ENCODE measurements at places on chromosomes 7 and 10.

DNA sequence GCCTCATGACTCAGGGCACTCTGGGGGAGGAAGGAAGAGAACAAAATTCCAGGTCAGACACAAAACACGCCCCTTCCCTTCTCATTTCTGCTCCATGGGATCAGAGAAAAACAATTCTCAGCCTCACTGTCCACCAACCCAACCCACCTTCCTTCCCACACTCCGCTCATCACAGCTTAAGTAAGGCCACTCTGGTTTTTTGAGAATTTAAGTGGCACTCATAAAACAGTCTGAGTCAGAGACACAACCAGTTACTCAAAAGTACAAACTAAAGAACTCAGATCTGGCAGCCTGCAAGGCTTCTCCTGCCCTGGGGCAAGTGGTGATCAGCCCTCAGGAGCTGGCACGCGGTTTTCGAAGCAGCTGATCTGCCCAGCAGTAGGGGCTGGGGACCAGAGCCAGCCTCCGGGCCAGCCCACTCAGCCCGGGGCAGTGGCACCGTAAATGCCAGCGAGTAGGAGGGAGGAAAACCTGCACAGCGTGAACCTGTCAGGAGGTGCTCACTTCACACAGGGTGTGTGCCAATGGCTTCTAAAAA, 39.1 kb upstream of the ABLIM1 start:
- no peaks in the 10 kb centered on the region for H3K36me3 ChIP-seq
- peaks cover 11% of the 10 kb centered on the region for H3K4me1 ChIP-seq
- peaks cover 36% of the 10 kb centered on the region for H3K27me3 ChIP-seq
- H3K27ac ChIP-seq = no peak overlapping the region

DNA sequence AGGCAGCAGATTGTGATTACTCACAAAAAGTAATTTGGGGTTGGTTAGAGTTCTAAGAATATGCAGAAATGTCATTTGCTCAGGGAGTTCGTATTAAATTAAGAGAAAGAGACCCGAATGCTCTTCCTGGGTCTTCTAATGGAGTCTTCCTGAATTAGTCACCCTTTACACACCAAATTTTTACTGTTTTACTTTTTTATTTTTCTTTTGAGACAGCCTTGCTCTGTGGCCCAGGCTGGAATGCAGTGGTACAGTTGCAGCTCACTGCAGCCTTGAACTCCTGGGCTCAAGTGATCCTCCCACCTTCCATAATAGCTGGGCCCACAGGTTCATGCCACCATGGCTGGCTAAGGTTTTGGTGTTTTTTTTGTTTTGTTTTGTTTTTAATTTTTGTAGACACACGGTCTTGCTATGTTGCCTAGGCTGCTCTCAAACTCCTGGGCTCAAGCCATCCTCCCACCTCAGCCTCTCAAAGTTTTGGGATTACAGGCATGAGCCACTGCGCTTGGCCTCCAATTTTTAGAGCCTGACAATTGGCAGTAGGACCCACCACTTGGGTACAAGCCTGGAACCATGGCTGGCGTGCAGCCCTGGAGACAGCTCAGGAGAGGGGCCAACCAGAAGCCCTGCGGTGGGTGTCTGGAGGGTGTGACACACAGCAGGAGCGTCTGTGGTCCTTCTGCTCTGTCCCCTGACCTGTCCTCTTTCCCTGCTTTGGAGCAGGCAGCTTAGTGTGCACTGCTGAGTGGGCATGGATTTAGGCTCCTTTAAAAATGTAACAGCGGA, 16.4 kb upstream of the BHLHA15 start:
- no peaks in the 10 kb centered on the region for H3K27me3 ChIP-seq
- H3K27ac ChIP-seq = no peak overlapping the region
- DNase-seq = no peak
- no peak overlapping the region for H3K4me3 ChIP-seq

GRCh38 chr10:7133278-7133677, 277.6 kb downstream of the SFMBT2 start:
- no peaks in the 10 kb centered on the region for H3K36me3 ChIP-seq
- DNase-seq = no peak
- H3K27ac ChIP-seq = no peak overlapping the region
- H3K4me1 ChIP-seq = peaks cover 6% of the 10 kb centered on the region

DNA sequence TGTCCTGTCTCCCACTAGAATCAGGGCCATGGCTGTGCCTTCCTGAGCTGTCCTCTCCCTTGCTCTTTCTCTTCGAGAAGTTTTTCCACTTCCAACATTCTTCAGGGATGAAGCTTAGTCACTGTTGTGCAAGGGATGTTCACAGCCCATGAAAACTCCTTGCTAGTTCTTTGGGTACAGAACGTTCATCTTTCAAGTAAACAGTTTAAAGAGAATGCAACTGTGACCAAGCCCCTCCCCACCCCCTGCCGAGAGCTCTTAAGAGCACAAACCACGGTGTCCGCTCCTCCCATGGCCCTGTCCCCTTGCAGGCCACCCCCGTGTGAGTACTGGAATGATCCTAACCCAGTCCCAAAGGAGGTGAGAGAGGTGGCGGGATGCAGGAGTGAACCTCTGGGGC, 161.1 kb upstream of the RHEB start:
- H3K27ac ChIP-seq = no peak overlapping the region
- no peaks in the 10 kb centered on the region for H3K27me3 ChIP-seq
- DNase-seq = no peak
- H3K36me3 ChIP-seq = no peaks in the 10 kb centered on the region

DNA sequence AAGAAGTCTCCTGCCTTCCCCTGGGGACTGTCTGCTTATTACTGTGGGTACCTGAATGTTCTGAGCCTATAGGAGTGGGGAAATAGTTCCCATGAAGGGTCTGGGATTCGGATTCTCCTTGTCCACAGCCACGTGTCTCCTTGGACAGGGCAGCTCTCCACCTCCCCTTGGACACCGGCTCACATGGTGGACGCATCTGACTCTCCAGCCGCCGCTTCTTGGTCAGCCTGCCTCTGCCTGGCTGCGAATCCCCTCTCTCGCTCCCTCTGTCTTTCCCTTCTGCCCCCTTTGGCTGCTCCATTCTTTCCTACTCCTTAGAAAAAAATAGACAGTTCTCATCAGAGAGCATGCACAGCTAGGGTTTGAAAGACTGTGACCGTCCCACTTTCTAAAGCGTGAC, 46.9 kb downstream of the JAKMIP3 start:
- H3K27ac ChIP-seq = no peak overlapping the region
- H3K27me3 ChIP-seq = no peaks in the 10 kb centered on the region
- H3K36me3 ChIP-seq = no peaks in the 10 kb centered on the region
- H3K4me3 ChIP-seq = no peak overlapping the region
- DNase-seq = no peak

- no peak for DNase-seq
- H3K36me3 ChIP-seq = no peaks in the 10 kb centered on the region
- H3K4me3 ChIP-seq = no peak overlapping the region
- H3K4me1 ChIP-seq = no peaks in the 10 kb centered on the region
- H3K27ac ChIP-seq = no peak overlapping the region
Observed at GRCh38 chr7:47587351-47587750, 5.4 kb upstream of the TNS3 start.

DNA sequence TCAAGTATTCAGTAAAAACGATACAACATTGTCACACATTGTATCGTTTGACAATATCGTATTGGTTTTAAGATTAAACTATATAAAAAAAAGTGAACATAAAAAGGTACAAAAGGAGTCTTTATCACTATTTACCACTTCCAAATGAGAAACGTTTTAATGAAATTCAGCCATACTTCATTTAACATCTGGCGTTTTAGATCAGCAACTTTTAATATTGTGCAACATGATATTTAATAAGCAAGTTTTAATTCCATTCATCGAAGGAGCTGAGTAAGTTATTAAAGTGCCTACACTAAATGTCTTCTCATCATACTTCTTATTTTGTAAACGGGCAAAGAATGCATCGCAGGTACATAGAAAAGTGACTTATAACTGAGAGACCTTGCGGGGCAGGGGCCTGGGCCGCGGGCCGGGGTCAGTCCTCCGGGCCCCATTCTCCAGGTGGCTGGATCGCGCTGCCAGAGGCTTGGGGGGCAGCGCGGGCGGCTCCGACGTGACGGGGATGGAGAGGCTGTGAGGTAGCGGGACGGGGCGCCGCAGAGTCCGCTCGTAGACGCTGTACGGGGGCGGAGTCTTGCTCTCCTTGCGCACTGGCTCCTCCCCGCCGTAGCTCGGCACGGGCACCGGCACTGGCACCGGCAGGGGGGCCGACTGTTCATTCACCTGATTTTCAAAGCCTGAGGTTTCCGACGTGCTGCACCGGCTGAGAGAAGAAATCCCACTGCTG, 165.8 kb upstream of the IMMP2L start:
- H3K4me3 ChIP-seq = no peak overlapping the region
- no peak overlapping the region for H3K27ac ChIP-seq
- H3K36me3 ChIP-seq = no peaks in the 10 kb centered on the region
- no peak for DNase-seq
- peaks cover 3% of the 10 kb centered on the region for H3K27me3 ChIP-seq
- H3K4me1 ChIP-seq = no peaks in the 10 kb centered on the region

All from activated T-helper 2 cell treated with anti-CD3 and anti-CD28 coated beads, Interferon-gamma antibody, Interleukin-2, Interleukin-4, amounts not matched to agents 10 μg/mL and 5 μg/mL and 100 μg/mL, durations not matched to agents 14 hours and 24 hours and 36 hours (primary cell).